ENCODE measurements at places on chromosomes 3 and 15.
A peak's percentile ranks its signal among the peaks of the same experiment; 100 is the strongest.

- DNase-seq = no peak
Measured at GRCh38 chr15:67887776-67888175, 47.9 kb upstream of the RNU6-1 start.

GRCh38 chr3:112247350-112247749, 46.7 kb downstream of the SLC9C1 start:
- no peak for DNase-seq

DNA sequence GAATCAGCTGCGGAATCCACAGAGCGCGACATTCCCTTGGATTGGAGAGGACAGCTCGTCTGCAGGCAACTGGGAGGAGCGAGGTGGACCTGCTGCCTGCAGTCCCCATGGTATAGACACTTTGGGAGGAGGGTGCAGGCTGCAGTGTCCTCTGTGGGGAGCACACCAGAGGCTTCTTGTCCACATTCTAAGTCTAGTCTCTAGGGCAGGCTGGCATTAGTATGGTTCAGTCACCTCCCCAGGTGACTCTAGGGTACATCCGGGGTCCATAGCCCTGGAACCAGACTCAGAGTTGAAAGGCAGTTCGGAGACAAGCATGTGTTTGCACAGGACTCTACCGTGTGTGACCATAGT, 118.2 kb downstream of the GABRG3 start:
- DNase-seq = no peak

DNA sequence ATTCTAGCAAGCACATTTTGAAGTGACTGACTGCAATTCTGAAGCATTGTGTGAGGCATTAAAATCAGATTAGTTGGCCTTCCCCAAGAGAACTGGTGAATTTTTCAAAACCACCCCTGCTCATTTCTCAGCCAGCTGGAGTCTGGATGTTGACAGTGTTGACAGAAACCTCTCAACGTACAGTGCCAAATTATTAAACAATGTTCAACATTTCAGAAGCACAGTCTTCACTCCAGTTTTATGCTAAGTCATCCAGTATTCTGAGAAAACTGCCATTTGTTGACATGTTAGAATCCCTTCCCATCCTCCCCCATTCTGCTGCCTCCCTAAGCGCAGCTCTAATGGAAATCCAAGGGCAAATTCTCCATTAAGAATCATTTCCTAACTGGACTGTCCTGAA, 369.3 kb upstream of the TRIM42 start:
- no peak for DNase-seq

DNA sequence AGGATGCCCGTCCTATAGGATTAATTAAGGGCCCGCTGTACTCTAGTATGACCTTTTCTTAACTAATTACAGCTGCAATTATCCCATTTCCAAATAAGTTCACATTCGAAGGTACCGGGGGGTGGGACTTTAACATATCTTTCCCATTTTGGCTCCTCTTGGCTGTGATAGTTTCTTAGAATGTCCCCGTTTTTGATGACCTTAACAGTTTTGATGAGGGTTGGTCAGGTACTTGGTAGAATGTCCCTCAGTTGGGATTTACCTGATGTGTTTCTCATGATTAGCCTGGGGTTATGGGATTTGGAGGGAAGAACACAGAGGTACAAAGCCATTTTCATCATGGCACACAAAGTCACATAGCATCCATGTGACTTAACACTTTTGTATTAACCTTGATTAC, 18.2 kb downstream of the RTP1 start:
- DNase-seq = no peak

GRCh38 chr15:68384451-68385239, 47.3 kb downstream of the ITGA11 start:
- peak; percentile 7 for DNase-seq

- DNase-seq = no peak
Measured at GRCh38 chr15:31468911-31469785, 142.5 kb downstream of the KLF13 start.

DNA sequence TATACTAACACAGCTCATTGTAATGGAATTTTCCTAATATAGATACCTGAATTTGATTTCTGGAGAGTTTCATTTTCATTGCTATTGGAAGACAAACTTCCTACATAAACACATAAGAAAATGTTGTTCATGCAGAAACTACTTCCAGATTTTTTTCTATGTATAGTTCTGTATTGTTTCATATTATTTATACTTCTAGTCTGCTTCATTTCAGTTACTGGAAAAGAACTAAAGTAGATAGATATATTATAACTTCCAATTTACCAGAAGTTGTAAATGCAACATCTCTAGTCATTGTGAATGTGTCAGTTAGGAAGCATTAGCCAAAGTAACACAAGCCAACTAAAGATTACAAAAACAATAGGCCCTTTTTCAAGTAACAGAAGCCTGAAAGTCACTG, 147.3 kb upstream of the ZNF385D start:
- no peak for DNase-seq

DNA sequence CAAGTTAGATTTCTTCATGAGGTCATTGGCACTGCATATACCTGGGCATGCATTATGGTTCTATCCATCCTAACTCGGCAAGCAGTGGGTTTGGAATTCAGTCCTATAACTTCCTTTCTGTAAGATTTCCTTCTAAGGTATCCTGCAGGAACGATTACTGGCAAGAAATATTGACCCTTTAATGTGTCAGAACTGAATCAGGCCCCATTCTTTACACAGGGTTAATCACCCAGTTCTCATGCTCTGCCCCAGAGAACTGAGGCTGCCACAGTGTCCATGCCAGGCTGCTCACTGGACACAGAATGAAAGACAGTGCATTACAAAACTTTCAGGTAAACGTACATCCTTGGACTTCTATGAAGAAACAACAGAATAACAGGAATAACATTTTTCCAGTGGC, 108.9 kb downstream of the RPL22L1 start:
- DNase-seq = no peak

DNA sequence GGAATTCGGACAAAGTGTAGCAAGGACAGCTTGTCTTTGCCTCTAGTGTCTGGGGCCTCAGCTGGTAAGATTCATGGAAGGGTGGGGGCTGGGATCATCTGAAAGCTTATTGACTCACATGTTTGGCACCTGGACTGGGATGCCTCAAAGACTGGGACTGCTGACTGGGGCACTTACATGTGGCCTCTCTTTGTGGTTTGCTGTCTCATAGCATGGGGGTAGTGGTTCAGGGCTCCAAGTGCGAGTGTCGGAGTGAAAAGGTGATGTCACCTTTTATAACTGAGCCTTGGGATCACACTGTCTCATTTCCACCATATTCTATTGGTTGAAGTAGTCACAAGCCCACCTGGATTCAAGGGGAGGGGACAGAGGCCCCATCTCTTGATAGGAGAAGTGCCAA, 6.8 kb downstream of the MFSD1 start:
- peak; percentile 29 for DNase-seq

GRCh38 chr3:121800906-121801305, 34.0 kb downstream of the IQCB1 start:
- no peak for DNase-seq

DNA sequence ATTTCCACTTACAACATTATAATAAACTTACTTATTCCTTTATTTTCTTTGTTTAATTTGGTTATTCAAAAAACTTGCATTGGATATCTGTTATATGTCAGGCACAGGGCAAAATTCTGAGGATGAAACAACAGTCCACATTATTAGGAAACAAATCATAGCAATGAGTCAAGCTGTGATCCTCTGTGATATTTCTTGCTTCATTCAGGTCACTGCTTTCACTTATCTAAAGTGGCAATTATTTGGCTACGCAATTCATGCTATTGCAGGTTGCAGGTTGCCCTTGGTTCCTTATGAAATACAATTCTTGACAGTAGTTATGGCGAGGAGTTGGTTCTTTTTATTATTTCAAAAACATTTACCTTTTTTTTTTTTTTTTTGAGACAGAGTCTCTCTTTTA, 66.4 kb upstream of the CNTN6 start:
- DNase-seq = no peak

DNA sequence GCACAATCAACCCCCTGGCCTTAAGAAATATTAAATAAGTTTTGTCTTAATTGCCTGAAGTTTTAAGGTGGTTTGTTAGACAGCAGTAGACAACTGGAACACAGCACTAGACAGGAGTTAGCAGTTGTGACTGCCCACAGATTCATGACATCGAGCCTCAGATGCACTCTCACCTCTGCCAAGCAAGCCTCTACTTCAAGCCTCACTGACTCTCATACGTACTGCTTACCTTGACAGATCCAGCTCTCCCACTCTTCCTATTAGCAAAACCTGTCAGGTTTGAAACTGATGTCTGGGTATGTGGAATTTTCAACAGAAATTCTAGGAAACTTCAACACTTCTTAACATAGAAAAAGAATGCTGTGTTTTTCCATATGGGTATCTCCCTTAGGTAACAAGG, 382.9 kb upstream of the DPH6 start:
- no peak for DNase-seq

DNA sequence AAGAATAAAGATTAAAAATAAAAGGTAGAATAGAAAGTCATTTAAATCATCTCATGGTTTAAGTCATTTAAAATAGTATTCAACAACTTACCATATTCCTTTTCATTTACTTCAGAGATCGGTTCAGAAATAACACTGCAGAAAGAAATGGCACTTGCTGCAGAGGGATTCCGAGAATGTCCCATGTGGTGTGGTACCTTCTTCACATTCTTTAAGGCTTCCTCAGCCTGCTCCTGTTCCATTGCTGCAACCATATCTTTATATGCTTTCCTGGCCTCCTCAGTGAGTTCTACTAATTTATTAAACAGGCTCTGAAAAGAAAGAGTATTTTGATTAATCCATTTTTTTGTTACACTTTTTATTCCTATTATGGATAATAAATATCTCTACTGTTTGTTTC, 32.6 kb upstream of the SHC4 start:
- DNase-seq = no peak

Data from activated T-cell treated with anti-CD3 and anti-CD28 coated beads, Interleukin-2, amount 50 U/mL, for 48 hours (primary cell).